ENCODE measurements at places on chromosomes 2 and 18. TPM values are rescaled to one million over a fixed set of nuclear protein-coding genes. Genes with fewer than 3 reads are reported as not detected.

The CNGA3 gene
- not detected for total RNA-seq

The EPB41L3 gene
- 0.15 TPM for total RNA-seq

The ALK gene
- total RNA-seq = not detected

The SIX3 gene
- not detected for total RNA-seq

The CSRNP3 gene
- total RNA-seq = 5.9 TPM

The CEBPZOS gene
- total RNA-seq = 17.2 TPM

The CDKL4 gene
- not detected for total RNA-seq

The VWC2L gene
- total RNA-seq = not detected

The PRKD3 gene
- total RNA-seq = 32.3 TPM

The SP140 gene
- total RNA-seq = not detected

The POU3F3 gene
- not detected for total RNA-seq

The ERCC3 gene
- total RNA-seq = 24.3 TPM

The EFEMP1 gene
- 215 TPM for total RNA-seq

The MC4R gene
- total RNA-seq = not detected

The RIOK3 gene
- total RNA-seq = 71.8 TPM

The CFC1 gene
- not detected for total RNA-seq

The CCBE1 gene
- 9.2 TPM for total RNA-seq

The VIL1 gene
- total RNA-seq = not detected

The RGPD3 gene
- 0.08 TPM for total RNA-seq

The RAPH1 gene
- total RNA-seq = 20.0 TPM

The TRIM54 gene
- not detected for total RNA-seq

The AQP12B gene
- total RNA-seq = not detected

The HOXD3 gene
- total RNA-seq = not detected

The EFHD1 gene
- not detected for total RNA-seq

The PER2 gene
- total RNA-seq = 6.8 TPM

The TUBA3E gene
- total RNA-seq = not detected

The LIMS2 gene
- not detected for total RNA-seq

The UGT1A10 gene
- not detected for total RNA-seq

The CHRNG gene
- not detected for total RNA-seq
